ENCODE measurements at places on chromosomes 4 and X.

DNA sequence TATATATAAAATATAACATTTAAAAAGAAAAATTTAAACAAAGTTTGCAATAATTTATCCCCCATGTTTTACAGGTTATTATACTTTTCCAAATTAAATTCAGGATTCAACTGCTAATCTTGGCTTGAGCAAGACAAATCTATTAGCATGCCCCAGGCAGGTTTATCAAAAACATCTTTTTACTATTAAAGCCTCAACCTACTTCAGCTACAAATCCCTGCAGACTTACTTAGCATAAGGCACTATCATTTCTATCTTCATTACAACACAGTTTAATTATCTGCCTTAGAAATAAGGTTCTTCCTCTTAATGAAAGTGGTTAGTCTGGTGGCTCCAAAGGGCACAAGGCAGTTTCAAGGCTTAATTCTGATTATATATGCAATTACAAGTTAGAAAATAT is 477.6 kb downstream of the PACRGL start:
- no peak for DNase-seq

- no peak for DNase-seq
These were observed 161.8 kb downstream of the FAM47A start for GRCh38 chrX:33970028-33970967.

DNA sequence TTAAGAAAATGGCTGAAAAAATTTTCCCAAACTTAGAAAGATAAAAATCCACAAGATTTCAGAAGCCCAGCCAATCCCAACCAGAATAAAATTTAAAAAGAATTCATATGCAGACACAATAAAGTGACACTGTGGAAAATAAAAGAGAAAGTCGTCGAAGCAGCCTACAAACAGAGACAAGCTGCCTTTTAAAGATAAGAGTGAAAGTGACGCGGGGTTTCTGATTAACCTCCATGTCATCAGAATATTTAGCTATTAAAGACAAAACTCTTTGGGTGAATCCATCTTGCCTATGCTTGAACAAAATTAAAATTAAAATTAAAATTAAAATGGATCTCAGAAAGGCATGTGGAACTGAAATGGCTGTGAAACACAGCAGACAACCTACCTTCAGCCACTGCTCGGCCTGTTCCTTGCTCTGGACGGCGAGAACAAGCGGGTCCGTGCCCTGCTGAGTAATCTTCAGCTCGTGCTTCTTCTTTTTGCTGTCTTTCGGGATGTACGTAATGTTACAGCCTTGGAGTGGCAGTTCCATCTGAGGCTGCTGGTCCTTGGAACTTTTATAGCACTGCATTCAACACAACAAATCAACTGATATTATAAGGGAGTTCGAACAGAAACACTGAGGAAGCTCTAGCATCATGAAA is 101.4 kb downstream of the AFAP1 start:
- no peak for DNase-seq

GRCh38 chrX:46961574-46962283 is 49.5 kb downstream of the JADE3 start:
- no peak for DNase-seq

DNA sequence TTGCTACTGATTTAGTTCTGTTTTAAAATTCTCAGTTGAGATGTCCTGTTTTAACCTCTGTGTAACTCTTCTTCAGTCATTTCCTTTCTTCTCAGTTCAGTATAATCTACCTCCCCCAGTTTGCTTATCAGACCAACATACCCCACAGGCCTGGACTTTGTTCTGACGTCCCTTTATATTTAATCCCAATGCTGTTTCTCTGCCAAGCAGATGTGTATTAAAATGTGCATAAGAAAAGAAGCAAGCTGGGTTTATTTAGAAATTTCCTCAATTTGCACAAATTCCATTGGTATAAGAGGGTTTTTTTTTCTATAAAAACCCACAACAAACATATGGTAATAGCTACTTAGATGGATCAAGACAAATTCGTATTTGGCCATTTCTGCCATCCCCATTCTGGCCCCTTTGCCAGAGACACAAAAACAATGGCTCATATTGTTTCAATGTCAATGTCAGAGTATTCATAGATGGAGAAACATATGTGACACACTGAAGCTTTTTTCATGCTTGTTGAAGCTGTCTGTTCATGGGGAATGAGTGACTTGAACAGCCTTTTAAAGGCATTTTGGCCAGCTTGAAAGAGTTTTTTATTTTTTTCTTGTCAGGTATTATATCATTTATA is 24.5 kb downstream of the HCCS start:
- DNase-seq, result no peak

GRCh38 chr4:10032625-10033024 is 11.3 kb upstream of the SLC2A9 start:
- DNase-seq, result no peak

DNA sequence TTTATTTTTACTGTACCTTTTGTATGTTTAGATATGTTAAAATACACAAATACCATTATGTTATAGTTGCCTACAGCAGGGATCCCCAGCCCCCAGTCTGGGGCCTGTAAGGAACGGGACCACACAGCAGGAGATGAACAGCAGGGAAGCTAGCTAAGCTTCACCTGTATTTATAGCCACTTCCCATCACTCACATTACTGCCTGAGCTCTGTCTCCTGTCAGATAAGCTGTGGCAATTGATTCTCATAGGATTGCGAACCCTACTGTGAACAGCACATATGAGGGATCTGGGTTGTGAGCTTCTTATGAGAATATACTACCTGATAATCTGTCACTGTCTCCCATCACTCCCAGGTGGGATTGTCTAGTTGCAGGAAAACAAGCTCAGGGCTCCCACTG is 73.9 kb downstream of the BMPR1B start:
- no peak for DNase-seq

DNA sequence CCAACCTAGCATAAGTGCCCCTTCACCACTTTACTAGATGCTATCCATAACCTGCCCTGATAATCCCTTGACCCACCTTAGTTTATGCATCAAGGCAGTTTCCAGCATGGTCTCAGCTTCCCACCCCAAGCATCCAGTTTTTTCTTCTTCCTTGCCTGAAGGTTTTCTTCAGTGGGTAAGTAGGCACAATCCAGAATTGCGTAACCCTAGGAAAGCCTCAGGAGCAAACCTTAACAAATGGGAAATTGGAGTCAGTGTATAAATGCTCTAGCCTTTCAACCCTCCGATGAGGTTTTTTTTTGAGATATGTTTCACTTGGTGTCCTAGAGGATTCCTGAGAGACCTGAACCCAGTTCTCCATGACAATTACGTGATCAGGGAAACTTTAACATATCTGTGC is 614.0 kb upstream of the BOD1L1 start:
- no peak for DNase-seq

- no peak for DNase-seq
These were observed 168.5 kb downstream of the IL15 start for GRCh38 chr4:141804836-141805235.

- no peak for DNase-seq
These were observed 513 bp downstream of the NHSL2 start for GRCh38 chrX:71910986-71911730.

- no peak for DNase-seq
These were observed 992.3 kb downstream of the STPG2 start for GRCh38 chr4:97150966-97151365.

- DNase-seq, result no peak
These were observed 40.7 kb downstream of the TIGD4 start for GRCh38 chr4:152738827-152739226.

GRCh38 chr4:144788469-144788868 is 142.5 kb downstream of the HHIP start:
- no peak for DNase-seq

- no peak for DNase-seq
These were observed 6.9 kb downstream of the CXCL10 start for GRCh38 chr4:76016393-76016792.

DNA sequence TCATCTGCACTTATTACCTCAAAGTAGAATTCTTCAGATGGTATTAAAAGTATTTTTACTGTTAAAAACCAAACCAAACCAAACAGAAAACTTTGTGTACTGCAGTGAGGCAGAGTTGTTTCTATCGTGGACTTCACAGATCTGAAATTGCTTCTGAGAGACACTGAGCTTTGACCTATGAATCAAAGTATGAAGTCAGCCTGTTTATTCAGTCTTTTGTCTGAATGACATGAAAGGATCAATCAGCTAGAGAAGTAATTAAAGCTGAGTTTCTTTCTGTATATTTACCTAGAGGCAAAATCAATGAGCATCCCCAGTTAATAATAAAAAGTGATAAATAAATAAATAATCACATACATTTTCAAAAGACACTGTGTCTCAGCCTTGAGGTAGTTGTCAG is 2121.0 kb downstream of the PCDH7 start:
- DNase-seq, result no peak

DNA sequence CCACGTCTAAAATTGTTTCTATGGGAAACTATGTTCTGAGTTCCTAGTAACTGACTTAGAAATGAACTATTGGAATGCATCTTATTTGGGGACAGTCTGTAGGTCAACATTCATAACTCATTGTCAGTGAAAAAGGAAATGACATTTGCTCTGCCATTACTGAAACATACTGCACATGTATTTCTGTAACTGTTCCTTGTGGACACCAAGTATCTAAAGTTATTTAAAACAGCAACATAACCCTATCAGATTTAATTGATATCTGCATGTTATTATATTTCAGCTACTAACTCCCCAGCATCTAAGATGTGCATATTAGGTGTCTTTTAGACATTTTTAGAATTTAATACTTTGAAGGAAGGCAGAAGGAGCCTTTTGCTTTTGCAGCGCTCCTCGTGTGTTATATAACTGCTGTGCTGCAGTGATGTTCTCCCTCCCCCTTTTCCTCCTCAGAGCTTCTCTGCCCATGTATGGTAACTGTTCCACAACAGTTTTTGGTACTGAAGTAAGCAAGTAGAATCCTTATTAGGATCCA is 37.2 kb upstream of the TMEM131L start:
- no peak for DNase-seq

DNA sequence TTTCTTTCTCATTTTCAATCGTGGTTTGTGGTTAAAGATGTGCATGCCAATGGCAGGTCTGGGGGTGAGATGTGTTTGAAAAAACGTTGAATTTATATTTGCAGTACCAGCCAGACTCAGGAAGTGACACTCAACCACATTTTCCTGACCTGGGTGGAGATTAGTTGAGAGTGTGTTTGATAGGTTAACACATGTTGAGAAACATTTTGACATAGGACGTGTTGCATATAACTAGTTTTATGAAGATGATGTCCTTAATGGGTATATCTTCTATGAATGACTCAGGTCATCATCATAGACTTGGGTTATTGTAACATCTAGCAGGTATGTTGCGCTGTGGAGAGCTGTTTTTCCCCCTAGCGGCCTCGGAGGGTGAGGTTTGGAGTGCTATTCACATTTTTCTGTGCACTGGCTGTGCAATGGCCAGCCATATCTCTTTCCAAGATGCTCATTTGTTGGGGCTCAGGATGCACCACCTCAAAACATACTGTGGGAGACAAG is 21.7 kb upstream of the CD38 start:
- no peak for DNase-seq

DNA sequence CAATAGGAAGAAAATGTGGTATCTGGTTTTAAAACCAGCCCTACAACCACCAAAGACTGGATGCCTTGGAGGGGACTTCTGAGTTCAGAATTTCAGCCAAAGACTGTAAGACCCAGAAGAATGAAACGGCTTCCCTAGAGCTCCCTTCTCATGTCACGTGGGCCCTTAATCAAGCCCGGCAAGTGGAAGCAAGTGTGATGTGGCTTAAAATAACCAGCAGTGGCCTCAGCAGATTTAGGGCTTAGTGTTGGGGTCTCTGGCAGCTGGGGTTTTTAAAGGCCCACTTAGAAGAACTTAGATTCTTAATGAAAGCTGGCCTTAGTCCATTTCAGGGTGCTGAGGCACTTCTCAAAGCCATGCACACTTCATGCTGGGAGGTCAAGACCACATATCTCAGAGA is 111.2 kb upstream of the TBC1D9 start:
- DNase-seq, result no peak

- no peak for DNase-seq
These were observed 106.7 kb downstream of the KIT start for GRCh38 chr4:54764476-54764875.

- DNase-seq, result no peak
These were observed 31.0 kb upstream of the SOD3 start for GRCh38 chr4:24764345-24764744.

- DNase-seq, result peak; percentile 44
These were observed at the start of gene ARMCX2 for GRCh38 chrX:101659601-101660063. TSS of gene ARMCX2 (minus strand) at chrX:101659850. CDS start at chrX:101657588, 2,262 bp downstream.

DNA sequence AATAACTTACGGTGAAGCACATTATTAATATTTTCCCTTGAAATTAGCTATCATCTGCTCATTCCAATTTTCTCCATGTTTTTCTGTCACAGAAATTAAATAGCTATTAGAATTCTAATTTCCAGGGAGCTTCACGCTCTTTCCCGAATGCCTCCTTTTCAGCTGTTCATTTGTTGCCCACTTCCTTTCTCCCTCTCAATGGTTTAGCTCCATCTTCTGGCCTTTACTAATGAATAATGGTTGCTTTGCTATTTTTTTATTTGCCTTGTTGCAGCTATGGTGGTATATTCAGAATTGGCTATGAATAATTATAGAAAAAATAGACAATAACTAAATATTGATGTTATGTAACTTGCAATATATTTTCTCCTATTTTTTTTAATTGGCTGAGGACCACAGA is 70.5 kb downstream of the GRIA2 start:
- DNase-seq, result peak; percentile 2

DNA sequence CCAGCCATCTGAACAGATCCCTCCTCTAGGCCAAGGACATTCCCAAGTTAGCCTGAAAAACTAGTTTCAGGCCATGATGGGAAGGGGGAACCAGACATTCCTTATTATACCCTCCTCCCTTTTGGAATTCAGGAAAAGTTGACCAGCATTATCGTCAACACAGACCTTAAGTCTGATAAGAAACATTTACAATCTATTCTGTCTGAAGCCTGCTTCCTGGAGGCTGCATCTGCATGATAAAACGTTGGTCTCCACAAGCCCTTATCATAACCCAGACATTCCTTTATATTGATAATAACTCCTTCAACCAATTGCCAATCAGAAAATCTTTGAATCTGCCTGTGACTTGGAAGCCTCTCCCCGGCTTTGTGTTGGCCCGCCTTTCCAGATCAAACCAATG is 44.3 kb downstream of the EFHC2 start:
- no peak for DNase-seq

- no peak for DNase-seq
These were observed 63.7 kb upstream of the PLAC1 start for GRCh38 chrX:134721766-134722532.

GRCh38 chr4:3703677-3704521 is 62.3 kb upstream of the ADRA2C start:
- no peak for DNase-seq

DNA sequence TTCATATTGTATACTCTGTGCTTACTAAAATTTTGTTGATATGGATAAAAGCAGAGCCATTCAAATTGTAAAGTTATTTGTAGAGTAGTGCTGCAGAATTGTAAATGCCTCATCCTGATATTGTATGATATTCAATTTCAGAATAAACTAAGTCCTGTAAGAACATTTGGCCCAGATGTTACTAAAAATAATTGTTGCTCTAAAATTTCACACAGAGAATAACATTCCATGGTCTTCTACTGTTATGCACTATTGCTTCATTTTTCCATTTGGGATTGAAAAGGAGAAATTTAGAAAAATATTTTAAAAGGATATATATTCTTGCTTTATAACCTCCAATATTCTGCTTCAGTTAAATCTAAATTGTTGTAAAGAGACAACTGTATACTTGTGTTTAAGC is 195.6 kb downstream of the LARP7 start:
- no peak for DNase-seq

DNA sequence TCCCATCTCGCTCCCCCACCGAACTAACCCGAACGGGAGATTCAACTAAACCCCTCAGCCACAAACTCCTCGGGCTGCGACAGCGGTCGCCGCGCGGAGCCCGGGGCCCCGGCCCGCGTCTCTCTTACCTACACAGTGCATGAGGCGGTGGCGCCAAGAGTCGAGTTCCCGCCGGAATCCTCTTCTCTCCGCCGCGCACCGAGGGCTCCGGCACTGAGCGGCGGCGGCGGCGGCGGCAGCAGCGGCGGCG is 160 bp downstream of the LCORL start:
- DNase-seq, result no peak

All from fibroblast of skin of left biceps (primary cell).